ENCODE measurements at places on chromosomes 4 and X.
A peak's percentile ranks its signal among the peaks of the same experiment; 100 is the strongest.

- DNase-seq = no peak
These were observed 824.7 kb upstream of the TENM3 start for GRCh38 chr4:181418496-181418895.

DNA sequence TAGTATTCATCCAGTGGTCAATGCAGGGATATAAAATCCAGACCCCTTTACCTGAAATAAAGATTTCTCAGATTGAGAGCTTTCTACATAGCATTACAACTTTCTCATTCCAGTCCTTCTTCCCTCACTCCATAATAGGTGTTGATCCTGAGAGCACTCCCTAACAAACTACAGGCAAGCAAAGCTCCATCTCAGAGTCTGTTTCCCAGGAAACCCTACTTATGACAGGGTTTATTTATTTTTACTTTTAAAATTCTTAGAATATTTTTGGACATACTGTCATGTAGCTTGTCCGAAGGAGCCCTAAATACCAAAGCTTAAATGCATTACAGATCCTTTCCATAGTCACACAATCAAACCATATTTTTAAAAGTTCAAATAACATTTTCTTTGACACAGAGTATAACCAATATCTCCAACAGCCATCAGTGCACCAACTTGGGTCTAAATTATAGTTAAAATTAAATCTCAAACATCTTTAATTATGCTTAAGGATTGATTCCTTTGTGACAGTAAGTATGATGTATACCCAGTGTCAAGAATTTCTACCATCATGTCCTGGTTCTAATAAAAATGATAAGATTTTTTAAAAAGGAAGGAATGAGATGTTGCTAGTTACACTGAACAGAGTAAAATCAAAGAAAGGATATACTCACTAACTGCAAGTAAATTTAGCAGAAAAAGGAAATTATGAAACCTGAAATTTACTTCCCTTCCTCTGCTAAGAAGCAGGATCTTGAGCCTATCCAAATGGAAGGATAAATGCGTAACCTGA is 580.4 kb upstream of the ADGRL3 start:
- peak; percentile 48 for DNase-seq

DNA sequence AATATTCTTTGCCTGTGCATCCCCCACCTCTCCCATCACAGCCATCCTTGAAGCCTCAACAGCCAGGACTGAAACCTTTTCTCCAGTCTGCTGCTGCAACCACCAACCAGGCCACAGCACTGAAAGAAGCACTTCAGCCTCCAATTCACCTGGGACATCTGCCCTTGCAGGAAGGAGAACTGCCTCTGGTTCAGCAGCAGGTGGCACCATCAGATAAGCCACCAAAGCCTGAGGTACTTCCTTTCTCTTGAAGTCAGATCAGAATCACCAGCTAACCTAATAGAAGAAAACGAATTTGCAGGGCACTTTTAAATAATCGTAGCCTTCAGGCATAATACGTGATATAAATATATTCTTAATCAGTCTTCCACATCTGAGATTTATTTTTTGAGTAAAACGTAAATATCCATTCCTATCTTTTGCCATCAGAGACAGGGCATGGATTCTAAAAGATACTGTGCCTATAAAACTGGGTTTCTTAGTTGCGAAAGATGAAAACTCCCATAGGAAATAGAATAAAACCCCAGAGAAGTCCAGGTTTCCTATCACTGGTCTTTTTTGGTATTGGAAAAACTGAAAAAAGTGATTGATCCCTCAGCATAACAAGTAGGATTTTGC is 9.5 kb downstream of the AMBN start:
- peak; percentile 71 for DNase-seq

- no peak for DNase-seq
These were observed 83.1 kb upstream of the FAT4 start for GRCh38 chr4:125231661-125232060.

DNA sequence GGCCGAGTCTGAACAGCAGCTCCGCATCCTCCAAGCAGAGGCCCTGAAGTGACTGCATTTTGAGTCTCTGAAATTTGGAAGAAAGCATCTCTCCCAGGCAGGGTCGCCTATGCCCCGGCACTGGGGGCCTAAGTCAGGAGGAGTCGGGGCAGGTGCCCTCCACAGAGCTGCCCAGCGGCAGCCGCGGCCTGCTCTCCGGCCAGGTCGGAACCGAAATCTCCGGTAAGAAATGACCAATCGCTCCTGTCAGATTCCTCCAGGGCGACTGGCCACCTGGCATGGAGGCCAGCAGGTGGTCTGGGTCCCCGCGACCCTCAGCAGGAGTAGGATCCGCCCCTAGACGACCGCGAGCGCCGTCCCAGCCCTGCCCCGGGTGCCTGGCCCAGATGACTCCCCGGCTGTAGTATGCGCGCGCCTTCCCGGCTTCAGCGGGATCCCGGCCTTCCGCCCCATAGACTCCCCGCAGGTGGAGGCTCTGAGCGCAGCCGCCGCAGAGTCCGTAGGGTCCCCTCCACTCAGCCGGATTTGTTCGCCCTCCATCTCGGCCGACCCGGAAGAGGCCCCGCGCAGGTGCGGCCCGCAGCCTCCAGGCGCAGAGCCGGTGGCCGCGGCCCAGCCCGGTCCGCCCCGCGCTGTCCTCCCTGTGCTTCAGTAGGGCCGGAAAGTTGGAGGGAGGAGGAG is 1.5 kb downstream of the NKX1-1 start:
- no peak for DNase-seq
